ENCODE measurements at places on chromosomes 11 and 22.

DNA sequence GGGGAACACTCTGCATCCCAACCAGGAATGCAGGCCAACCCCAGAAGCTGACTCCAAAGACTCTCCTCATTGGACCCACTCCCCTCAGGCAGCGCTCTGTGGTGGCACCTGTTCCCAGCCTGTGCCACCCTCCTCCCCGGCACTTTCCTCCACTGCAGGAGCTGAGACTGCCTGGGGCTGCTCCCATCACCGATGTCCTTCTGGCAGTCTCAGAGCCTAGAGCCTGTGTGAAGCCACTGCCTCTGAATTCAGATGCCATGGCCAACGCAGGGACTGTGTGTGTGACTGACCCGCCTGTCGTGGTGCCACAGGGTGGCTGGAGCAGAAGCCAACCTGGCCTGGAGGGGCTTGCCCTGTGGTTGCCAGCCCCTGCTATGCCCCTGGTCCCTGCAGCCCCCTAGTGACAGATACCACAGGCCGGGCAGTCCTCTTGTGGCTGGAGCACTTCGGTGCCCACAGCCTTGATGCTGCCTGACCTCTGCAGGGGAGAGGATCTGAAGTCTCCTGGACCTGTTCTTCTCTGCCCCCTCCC is 43.2 kb downstream of the TBX1 start:
- no peak for DNase-seq

- DNase-seq: no peak
Measured at GRCh38 chr11:122692444-122692843, 36.9 kb downstream of the UBASH3B start.

DNA sequence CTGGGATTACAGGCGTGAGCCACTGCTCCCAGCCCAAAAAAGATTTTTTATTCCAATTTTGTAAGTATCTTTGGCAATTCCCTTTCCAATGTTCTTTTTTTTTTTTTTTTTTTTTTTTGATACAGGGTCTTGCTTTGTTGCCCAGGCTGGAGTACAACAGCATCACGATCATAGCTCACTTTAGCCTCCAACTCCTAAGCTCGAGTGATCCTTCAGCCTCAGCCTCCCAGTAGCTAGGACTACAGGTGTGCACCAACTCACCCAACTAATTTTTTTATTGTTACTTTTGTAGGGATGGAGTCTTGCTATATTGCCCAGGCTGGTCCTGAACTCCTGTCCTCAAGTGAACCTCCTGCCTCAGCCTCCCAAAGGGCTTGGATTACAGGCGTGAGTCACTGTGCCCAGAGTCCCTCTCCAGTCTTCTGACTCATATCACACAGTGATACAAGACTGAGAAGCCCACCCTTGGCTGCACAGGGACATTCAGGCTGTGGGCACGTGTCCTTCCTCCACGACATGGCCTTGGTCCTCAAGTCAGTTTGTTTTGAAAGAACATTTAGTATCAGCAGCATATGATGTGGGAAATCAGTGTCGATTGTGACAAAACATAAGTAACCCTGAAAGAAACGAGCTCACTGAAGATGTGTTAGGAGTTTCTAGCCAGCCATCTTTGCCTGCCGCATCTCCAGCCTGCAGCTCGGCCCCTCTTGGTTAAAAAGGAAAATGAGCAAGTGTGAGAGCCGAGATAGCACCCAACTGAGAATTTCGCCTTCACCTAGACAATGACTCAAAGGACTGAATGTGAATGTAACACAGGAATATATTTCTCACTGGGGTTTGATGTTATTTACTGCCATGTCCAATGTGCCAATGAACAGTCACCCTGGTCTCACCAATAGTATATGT is 175.5 kb downstream of the MN1 start:
- no peak for DNase-seq

GRCh38 chr11:104098132-104098531 is 61.7 kb downstream of the DDI1 start:
- no peak for DNase-seq

DNA sequence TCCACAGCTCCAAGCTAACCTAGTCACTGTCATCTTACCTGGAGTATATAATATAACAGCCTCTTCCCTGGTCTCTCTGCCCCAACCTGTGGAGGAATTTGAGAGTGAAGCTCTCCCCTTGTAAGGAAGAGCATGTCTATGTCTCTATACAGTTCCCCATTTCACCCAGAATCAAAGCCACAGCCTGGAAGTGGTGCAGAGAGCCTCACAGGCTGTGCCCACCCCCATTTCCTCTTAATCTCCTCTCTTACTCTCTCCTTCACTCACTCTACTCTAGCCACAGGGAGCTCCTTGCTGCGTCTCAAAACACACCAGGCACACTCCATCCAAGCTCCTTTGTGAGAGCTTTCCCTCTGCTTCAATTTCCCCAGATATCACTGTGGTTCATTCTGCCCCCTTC is 302.5 kb upstream of the ISX start:
- no peak for DNase-seq

DNA sequence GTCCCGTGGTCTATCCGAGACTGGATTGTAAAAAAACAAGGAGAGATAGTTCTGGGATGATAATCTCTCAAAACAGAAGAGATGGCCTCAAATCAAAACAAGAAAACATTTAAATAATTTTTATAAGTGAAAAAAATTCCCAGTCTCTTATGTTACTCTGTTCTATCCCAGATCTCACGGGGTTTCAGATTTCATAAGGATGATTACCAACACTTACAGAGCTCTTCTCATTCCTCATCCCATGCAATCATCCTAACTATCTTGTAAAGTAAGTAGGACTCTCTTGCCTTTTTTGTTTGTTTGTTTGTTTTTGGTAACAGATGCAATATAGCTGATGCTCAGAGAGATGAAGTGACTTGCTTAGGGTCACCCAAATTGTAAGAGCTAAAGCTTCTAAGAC is 20.0 kb upstream of the ZBTB16 start:
- DNase-seq: no peak

GRCh38 chr11:63639199-63639832 is 25.1 kb upstream of the PLAAT3 start:
- DNase-seq: no peak

- DNase-seq: no peak
Measured at GRCh38 chr22:27404441-27404840, 397.1 kb downstream of the MN1 start.

DNA sequence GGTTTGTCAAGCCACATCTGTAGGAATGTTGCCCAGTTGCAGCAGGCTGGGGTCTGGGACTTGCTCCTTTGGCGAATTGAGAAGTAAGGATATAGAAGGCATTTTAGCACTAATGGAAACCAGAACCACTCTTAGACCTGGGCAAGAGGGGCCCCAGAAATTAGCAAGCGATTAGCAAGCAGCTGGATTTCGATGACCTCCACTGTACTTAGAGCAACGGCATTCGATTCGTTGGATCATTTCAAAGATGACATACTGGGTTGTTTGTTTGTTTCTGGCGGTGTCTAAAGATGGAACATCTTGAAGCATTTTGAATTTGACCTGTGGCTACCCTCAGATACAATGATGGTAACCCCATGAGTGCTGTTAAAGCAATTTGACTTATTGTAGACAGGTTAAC is 1.2 kb upstream of the CDPF1 start:
- no peak for DNase-seq

DNA sequence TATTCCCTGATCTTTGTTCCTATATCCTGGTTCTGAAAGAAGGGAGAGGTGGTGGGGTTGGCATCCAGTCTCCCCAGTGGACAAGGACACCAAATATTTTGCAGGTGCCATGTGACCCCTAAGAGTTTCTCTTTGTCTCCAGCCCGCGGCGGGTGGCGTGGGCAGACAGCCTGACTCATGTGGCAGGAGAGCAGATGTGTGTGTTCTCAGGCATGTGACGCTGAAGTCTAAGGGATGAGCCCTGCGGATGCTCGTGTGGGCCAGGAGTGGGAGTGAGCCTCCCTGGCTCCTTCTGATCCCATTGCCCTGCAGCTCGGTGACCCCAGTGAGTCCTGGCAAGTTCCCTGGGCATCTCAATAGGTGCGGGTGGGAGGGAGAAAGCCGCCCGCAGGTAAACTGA is 94.8 kb upstream of the TBCEL start:
- no peak for DNase-seq

- no peak for DNase-seq
Measured at GRCh38 chr11:47723041-47723440, 7.9 kb upstream of the AGBL2 start.

DNA sequence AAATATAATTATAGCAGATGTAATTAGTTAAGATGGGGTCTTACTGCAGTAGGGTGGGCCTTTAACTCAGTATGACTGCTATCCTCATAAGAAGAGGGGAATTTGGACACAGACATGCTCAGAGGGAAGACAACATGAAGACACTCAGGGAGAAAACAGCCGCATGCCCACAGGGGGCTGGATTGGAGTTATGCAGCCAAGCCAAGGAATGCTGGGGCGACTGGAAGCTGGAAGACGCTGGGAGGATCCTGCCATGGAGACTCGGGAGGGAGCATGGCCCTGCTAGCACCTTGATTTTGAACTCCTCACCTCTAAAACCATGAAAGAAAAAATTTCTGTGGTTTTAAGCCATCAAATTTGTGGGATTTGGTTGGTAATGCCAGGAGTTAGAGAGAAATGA is 40.9 kb downstream of the PANX1 start:
- DNase-seq: no peak

- peak; percentile 48 for DNase-seq
Measured at GRCh38 chr11:66858939-66859685, 2.2 kb downstream of the LRFN4 start.

Measured in frontal cortex (tissue), 4 donors.